Skin of body (tissue), 3 donors: ENCODE measurements at places on chromosomes 2 and 18. TPM values are rescaled to one million over a fixed set of nuclear protein-coding genes. Genes with fewer than 3 reads are reported as not detected.

Gene TMEM37
- total RNA-seq = 1.5 TPM

Gene NOL4
- total RNA-seq = 1.3 TPM

Gene DOCK10
- total RNA-seq = 21.3 TPM

Gene ZNF521
- total RNA-seq = 35.3 TPM

Gene ARHGEF4
- total RNA-seq = 19.9 TPM

Gene REG1B
- not detected for total RNA-seq

Gene HNMT
- 73.7 TPM for total RNA-seq

Gene CCDC150
- 6.3 TPM for total RNA-seq

Gene SP5
- total RNA-seq = 1.8 TPM

Gene CYRIA
- 9.3 TPM for total RNA-seq

Gene UGT1A3
- not detected for total RNA-seq

Gene BOLL
- total RNA-seq = 0.10 TPM

Gene MRPL30
- 35.0 TPM for total RNA-seq

Gene GKN1
- total RNA-seq = not detected

Gene KCNG3
- 0.20 TPM for total RNA-seq
